ENCODE measurements at places on chromosomes 3 and 15.

- DNase-seq: no peak
Measured at GRCh38 chr3:48047841-48048464, 31.7 kb upstream of the MAP4 start.

- DNase-seq: no peak
Measured at GRCh38 chr3:71500696-71501095, 82.8 kb downstream of the FOXP1 start.

DNA sequence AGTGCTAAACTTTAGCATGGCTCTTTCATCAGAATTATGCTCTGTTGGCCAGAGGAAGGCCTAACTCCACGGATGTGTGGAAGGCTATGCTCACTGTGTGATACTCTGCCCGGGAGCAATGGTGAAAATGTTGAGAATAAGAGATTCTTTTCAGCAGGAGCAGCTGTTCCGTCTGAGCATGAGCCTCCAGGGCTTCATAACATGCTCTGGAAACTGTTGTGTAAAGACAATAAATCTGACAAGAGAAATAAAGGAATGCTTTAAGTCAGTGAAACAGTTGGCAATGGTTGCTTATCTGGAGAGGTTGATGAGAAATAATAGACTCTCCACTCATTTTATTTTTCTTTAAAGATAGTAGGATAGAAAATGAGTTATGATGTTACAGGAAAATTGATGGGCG is 269.8 kb downstream of the DIPK2A start:
- no peak for DNase-seq

- no peak for DNase-seq
Measured at GRCh38 chr3:116084999-116085791, 360.1 kb downstream of the LSAMP start.

GRCh38 chr3:15154326-15154725 is 51.7 kb upstream of the CAPN7 start:
- DNase-seq: no peak

GRCh38 chr15:32880642-32881041 is 162.8 kb downstream of the GREM1 start:
- DNase-seq: no peak

GRCh38 chr3:113829576-113830354 is 8.8 kb upstream of the GRAMD1C start:
- no peak for DNase-seq

GRCh38 chr15:98530570-98530969 is 117.8 kb upstream of the IGF1R start:
- DNase-seq: no peak

- DNase-seq: no peak
Measured at GRCh38 chr3:100076731-100077529, 37.4 kb downstream of the FILIP1L start.

DNA sequence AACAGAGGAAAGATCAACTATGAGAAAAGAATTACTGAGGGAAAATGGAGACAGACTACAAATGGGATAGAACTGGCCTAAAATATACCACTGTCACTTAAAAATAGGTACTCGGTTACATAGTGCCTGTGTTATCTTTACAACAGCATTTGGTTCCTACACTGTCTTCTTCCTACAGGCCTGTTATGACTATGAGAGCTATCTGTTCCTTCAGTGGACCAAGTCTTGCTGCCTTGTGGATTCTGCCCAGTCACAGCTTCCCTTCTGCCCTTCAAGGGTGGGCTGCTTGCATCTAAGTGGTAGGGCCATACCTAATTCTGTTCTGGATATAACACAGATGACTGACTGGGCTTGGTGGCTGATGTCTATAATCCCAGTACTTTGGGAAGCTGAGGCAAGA is 13.8 kb upstream of the ARHGEF3 start:
- no peak for DNase-seq

DNA sequence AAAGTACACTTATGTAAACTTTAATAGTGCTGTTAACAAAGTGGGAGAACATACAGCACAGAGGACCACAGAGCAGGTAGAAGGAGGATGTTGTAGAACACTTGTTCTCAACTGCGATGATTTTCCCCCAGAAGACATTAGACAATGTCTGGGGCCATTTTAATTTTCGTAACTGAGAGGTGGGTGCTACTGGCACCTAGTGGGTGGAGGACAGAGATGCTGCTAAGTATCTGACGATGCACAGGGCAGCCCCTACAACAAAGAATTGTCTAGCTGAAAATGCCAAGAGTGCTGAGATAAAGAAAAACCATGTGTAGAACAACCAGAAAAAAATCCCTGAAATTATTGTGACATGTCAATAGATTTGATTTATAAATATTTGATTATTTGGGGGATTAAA is 5.0 kb upstream of the KBTBD8 start:
- no peak for DNase-seq

DNA sequence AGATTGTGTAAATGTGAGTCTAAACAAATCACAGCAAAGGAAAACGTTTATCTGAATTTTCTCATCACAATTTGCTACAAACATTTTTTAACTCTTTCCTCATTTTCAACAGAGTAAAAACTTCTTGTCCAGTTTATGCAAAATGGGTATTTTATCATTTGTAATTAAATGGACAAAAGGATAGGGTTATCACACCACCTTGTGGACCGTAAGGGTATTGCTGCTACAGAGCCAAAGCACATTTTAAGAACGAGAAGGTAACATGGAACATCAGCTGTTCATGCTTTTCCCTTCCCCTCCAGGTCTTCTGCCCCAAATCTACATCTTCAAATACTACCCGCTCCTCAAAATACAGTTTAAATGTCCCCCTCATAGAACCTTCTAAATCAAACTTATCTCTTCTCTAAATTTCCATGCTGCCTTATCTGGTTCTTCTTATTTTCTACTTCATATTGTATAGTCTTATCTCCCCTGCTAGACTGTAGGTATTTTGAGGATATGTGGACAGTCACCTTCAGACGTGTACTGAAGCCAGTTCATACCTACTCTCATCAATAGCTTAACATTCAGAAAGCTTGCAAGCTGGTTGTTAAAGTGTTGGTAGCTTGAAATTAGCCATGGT is 12.8 kb upstream of the SETMAR start:
- DNase-seq: no peak

DNA sequence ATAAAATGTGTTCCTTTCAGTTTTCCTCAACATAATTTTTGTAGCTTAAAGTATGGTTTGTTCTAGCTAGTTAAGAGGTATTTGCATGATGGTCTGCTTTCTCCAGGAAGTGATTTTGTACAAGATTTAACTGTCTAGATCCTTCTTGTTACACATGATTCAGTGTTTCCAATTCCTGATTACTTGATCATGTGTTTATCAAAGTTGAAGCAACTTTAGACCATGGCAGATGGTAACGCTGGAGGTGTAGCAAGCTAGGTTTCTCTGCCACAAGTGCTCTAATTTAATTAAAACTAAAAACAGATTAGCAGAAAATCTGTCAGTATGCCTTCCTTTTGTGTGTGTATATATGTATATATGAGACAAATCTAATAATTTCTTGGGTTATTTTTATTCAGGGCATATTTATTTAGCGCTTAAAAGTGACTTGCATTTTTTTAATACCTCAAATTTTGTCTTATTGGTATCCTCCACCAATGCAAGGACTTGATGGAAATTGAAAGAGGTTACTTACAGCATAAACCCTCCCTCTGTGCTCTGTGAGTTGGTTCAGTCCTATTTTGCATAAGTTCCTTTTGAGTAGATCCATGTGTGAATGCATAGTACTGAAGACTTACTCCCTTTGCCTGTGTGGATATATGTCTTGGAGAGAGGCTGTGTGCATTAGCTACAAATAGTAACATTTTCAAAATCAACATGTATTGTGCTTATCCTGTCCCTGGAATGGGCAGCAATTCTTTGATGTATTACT is 157.3 kb upstream of the CGNL1 start:
- no peak for DNase-seq

DNA sequence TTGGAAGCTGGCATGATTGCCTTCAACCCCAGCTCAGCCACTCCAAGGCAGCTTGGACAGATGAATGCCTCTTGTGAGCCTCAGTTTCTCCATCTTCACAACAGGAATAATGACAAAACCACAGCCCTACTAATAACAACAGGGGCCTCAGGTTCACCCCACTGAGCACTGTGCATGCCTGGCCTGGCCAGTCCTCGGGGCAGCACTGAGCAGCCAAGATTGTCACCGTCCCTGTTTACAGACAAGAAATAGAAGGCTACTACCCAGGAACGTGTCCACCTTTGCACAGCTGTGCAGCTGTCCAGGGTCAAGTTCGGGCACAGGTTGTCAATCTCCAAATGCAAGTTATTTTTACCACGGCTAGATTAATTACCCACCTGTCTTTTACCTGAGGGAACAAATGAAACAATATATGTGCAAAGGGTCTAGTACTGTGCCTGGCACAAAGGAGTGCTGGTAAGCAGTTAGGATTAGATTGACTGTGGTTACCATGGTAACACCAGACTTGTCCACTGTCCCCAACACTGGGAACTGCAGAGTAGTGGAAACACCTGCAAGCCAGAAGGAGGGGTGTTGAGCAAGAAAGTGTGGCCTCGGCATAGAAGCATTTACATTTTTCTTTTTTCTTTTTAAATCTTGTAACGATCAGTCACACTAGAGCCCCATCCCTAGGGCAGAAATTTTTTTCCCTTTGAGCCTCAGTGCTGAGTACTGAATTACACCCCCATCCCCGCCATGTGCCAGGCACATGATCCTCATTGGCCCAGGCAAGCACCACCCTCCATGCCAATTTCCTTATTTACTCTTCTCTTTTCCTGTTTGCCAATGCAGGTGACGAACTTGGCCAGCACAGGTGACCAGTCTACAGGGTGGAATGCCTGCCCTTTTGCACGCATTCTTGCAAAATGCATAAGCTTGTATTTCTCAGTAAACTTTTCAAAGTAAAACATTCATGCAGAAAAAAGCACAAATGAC is 66.3 kb upstream of the SLC6A6 start:
- no peak for DNase-seq

DNA sequence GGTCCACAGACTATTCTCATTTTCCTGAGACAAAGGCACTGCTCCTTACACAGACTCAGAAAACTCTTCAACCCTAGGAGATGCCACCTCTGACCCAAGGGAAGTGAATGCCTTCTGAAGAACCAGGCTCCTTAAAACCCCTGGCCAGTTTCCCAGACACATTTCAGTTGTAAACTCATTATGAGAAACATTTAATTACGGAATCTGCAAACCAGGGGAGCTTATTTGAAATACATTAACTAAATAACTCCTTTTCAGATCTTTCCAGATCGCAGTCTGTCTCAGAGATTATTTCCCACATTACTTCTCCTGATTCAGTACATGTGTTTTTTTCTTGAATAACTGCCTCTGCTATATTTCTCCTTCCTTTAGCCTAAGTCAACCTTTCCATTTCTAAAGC is 17.6 kb downstream of the MYO5A start:
- no peak for DNase-seq

DNA sequence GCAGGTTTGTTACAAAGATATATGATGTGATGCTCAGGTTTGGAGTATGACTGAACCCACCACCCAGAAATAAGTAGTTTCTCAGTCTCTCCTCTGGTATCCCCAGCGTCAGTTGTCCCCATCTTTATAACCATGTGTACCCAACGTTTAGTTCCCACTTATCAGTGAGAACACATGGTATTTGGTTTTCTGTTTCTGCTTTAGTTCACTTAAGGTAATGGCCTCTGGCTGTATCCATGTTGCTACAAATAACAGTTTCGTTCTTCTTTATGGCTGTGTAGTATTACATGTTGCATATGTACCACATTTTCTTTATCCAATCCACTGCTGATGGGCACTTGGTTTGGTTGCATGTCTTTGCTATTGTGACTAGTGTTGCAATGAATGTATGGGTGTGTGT is 132.3 kb downstream of the LMLN start:
- no peak for DNase-seq

- DNase-seq: no peak
Measured at GRCh38 chr3:115108614-115109013, 38.5 kb downstream of the ZBTB20 start.

- no peak for DNase-seq
Measured at GRCh38 chr3:127964816-127965215, 49.8 kb downstream of the KBTBD12 start.

GRCh38 chr3:63613561-63613960 is 38.9 kb upstream of the SNTN start:
- no peak for DNase-seq

GRCh38 chr3:106821801-106822200 is 555.4 kb upstream of the CCDC54 start:
- DNase-seq: no peak

- no peak for DNase-seq
Measured at GRCh38 chr15:39230205-39230907, 350.5 kb upstream of the THBS1 start.

- DNase-seq: no peak
Measured at GRCh38 chr3:65902304-65902793, 136.4 kb downstream of the MAGI1 start.

- DNase-seq: no peak
Measured at GRCh38 chr3:3383461-3383860, 204.0 kb upstream of the CRBN start.

DNA sequence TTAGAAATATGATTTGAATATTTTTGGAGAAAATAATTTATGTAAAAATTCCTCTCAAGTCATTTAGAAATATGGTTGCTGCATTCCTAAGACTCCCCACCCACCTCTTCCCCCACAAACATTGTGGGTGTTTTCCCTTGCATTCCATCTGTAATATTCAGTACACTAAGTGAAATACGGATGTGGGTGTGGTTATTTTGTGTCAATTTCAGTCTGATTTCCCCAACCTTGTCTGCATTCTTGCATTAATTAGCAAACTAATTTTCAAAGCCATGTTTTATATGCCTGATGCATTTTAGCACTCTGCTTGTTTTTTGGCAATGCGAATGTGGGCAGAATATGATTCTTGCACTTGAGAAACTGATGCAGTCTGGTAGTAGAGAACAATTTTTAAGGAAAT is 408.3 kb upstream of the RGMA start:
- no peak for DNase-seq

- no peak for DNase-seq
Measured at GRCh38 chr3:13526626-13526949, 22.3 kb upstream of the FBLN2 start.

DNA sequence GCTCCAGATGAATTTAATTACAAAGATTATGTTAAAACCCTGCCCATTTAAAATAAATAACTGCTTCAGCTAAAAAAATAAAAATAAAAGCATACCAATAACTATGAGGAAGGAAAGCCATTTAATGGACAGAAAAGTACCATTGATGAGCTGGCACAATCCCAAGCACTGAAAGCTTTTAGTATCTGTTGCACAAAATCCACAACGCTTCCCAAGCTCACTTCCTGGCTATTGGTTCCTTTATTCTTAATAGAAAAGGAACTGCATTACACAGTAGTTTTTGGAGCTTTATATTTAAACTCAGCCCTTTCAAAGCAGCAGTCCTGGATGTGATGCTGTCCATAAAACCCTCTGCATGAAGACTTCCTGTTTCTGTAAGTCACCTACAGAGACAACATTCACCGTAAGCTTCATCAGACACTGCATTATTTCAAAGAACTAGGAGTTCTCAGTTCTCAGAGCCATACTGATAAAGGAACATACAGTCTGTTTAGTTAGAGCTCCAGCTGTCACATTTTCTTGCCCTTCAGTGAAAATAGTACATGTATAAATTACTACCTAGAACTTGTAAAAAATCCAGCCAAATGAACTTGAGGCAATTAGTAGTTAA is 81.5 kb downstream of the CSNK1G1 start:
- no peak for DNase-seq

- no peak for DNase-seq
Measured at GRCh38 chr15:58521293-58521991, 89.7 kb downstream of the LIPC start.

Data from activated T-helper 1 cell treated with anti-CD3 and anti-CD28 coated beads, Interleukin-2, amount 50 U/mL, for 16 hours (primary cell).